ENCODE measurements at places on chromosomes 4 and X.
A peak's percentile ranks its signal among the peaks of the same experiment; 100 is the strongest.

DNA sequence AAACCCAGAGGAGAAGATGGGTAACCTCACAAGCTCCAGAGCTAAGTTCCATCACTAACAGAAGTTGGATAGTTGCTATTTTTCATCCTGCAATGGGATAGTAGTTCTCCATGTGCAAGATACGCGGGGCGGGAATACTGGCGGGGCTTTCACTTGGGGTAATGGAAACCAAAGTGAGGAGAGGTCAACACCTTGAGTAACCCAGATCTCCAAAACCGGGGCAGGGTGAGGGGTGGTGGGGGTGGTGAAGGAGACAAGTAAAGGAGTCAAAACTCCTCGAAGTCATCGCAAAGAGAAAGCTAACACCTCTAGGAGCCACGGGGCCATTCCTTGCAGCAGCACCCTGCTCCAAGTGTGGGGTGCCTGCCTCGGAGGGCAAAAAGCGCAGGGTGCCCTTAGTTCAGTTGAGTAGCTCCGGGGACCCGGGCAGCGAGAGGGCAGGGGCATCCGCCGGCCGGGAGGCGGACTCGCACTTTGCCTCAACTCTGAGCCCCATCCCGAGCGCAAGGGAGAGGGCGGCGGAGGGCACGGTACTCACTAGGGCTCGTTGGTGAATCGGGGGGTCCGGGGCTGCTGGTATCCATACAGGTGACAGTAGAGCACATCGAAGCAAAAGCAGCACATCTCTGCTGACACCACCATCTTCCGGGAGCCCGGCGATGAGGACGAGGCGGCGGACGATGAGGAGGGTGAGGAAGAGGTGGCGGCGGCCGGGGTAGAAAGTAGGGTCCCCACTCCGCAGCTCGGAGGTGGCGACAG lies 645 bp downstream of the AMMECR1 start:
- DNase-seq: peak; percentile 2

GRCh38 chr4:146336410-146336807 lies 122.1 kb downstream of the REELD1 start:
- DNase-seq: peak; percentile 55

GRCh38 chr4:85298037-85298436 lies 176.9 kb upstream of the ARHGAP24 start:
- DNase-seq: peak; percentile 8

- peak; percentile 42 for DNase-seq
Observed at GRCh38 chr4:65805936-65806335, 135.6 kb upstream of the EPHA5 start.

- no peak for DNase-seq
Observed at GRCh38 chrX:111259559-111259958, 10.7 kb downstream of the CAPN6 start.

- DNase-seq: no peak
Observed at GRCh38 chrX:103376118-103376978, at the start of gene BEX3. TSS of gene BEX3 (plus strand) at chrX:103376538. CDS start at chrX:103377522, 984 bp downstream.

GRCh38 chrX:55130481-55130880 lies 41.7 kb downstream of the PAGE2 start:
- no peak for DNase-seq

DNA sequence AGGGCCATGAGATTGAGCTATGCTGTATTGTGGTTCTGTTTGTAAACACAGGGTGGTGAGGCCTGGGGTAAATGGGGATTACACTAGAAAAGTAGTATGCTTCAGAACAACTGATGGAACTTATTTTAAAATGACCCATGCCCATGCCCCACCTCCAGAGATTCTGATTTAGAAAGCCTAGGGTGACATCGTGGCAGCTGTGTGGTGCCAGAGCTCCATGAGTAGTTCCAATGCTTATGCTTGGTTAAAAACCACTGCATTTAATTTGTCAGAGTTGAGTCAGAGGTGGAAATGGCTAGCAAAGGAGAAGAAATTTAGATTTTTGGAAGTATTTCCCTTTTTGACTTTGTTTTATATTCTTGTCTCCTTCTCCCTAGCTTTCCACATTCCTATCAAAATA lies 63.4 kb upstream of the PDE5A start:
- DNase-seq: peak; percentile 12

DNA sequence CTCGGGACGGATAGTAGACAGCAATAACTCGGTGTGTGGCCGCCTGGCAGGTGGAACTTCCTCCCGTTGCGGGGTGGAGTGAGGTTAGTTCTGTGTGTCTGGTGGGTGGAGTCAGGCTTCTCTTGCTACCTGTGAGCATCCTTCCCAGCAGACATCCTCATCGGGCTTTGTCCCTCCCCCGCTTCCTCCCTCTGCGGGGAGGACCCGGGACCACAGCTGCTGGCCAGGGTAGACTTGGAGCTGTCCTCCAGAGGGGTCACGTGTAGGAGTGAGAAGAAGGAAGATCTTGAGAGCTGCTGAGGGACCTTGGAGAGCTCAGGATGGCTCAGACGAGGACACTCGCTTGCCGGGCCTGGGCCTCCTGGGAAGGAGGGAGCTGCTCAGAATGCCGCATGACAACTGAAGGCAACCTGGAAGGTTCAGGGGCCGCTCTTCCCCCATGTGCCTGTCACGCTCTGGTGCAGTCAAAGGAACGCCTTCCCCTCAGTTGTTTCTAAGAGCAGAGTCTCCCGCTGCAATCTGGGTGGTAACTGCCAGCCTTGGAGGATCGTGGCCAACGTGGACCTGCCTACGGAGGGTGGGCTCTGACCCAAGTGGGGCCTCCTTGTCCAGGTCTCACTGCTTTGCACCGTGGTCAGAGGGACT lies 5.7 kb upstream of the MSANTD1 start:
- DNase-seq: no peak

- DNase-seq: no peak
Observed at GRCh38 chr4:76696109-76696508, 201.8 kb downstream of the SOWAHB start.

GRCh38 chr4:139200102-139200501 lies 23.1 kb upstream of the ELF2 start:
- DNase-seq: no peak

GRCh38 chr4:142705820-142706219 lies 140.3 kb downstream of the INPP4B start:
- no peak for DNase-seq

DNA sequence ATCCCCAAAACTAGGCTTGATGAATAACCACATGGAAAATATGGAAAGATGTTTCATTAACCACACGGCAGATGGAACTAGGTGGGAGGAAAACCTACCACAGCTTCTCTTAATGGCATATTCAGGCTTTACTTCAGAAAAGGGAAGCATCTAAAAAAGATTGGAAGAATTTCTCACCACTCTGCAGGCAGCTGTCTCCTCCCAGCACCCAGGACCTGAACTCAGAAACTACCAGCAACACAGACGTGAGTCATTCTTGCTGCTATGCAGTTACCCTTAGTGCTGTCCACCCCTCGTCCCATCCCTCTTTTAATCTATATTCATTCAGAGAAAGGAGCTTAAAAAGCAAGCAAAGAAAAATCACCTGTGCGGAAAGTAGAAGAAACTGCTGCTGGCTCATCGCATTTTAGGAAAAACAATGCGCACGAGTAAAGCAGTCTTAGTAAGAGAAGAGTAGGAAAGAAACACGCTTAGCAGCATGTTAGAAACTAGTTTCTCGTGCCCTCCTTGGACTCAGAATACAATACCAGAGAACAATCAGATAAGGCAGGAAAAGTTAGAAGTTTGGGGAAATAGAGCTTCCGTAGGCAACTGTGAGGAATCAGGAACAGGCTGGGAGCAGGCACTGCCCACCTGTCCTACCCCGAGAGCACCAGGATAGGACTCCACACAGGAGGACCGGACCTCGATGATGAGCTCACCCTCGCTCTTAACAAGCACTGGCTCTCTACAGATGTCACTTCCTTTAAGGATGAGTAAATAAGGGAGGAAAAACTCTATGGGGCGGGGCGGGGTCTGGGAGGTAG lies 48.1 kb upstream of the ENPP6 start:
- DNase-seq: no peak

DNA sequence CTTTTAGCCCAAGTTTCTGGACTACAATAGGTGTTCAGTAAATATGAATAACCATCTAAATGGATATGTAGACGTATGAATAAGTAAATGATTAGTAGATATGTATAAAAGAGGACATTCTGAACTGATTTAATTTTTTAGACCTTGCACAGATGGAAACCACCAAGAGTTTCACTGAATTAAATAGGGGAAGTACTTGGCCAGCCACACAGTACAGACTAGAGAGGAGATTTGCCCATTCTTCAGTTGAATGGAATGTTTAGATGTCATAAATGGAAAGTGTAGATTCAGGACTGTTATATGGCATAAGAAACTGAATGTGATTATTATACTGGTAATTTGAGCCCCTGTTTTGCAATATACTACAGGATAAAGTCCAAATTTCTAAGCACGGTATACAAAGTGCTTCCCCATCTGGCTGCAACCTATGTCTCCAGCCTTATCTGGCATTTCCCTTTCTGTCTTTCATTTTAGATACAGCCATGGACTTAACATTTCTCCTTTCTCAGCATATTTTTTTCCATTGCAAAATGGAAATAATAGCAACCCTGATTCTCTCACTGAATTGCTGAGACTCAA lies 137.8 kb upstream of the HS3ST1 start:
- no peak for DNase-seq

GRCh38 chr4:2848449-2848848 lies 4.8 kb downstream of the ADD1 start:
- peak; percentile 60 for DNase-seq

- DNase-seq: peak; percentile 78
Observed at GRCh38 chr4:90727938-90728337, 600.7 kb downstream of the CCSER1 start.

- no peak for DNase-seq
Observed at GRCh38 chrX:17081511-17081910, 135.1 kb downstream of the REPS2 start.

- no peak for DNase-seq
Observed at GRCh38 chrX:16772460-16772859, 13.8 kb upstream of the TXLNG start.

DNA sequence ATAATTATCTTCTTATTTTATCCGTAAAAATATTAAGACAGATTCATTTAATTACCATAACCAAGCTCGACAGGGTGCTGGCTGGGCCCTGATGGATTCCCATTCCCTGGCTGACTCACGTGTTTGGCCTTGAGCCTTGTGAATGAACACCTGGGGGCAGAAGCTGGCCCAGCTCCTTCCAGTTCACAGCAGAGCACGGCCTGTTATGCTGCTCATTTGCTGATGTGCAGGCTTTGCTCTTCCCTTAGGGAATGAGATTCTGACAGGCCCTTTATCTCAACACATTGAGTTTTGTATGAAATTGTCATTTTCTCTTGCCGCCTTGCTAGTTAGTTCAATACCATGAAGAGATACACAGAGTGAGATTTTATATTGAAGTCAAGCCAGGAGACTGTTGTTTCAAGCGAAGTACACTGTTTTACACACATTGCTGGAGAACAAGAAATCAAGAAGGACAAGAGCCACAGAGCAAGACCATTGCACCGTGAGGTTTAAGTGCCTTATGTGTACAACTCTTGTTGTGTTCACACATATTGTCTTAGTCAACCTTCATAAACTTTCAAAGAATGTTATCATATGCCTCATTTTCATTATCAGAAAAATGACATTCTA lies 1583.3 kb downstream of the STIM2 start:
- DNase-seq: peak; percentile 56

DNA sequence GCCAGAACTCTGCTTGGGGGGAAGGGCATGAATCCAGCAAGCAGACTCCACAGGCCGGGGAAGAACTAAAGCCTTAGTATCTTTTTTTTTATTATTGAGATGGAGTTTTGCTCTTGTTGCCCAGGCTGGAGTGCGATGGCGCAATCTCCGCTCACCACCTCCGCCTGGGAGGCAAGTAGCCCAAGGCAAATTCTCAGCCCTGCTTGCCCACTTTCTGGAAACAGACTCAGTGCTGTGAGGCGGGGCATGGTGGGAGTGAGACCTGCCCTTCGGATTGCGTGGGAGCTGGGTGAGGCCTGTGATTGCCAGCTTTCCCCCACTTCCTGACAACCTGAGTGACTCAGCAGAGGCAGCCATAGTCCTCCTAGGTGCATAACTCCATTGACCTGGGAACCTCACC lies 348.8 kb downstream of the GASK1B start:
- DNase-seq: peak; percentile 14

- peak; percentile 12 for DNase-seq
Observed at GRCh38 chr4:120085705-120086104, 19.1 kb upstream of the MAD2L1 start.

DNA sequence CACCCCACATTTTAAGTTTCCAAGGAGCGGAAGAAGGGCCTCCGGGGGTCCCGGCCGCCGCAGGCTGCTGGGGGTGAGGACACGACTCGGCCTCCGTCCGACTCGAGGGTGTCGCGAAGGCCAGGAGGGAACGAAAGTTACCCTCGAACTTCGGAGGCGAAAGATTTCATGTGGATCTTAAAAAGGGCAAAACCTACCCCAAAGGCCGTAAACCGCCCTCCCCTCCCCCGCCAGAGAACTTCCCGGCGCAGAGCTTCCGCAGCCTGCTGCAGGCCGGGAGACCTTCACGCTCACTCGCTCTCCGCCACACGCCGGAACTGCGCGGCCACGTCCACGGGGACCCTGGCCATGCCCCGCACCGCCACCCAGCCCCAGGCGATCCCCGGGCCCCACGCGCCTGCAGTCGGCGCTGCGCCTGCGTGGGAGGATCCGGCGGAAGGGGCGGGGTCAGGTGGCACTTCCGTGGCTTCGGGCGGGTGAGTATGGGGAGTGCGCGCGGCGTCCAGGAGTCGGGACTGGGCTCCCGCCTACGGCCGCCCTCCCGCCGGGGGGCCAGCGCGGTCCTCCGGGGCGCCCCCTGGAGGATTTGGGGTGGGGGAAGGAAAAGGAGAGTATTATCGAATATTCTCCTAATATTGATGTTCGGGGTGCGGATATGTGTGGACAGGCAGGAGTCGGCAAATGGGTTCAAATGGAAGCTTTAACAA lies at the start of gene MMAA:
MMAA (plus strand) TSS at position 454 of the 707 bp plus-strand sequence. CDS start 19,755 bp downstream, outside the sequence.
- peak; percentile 75 for DNase-seq

DNA sequence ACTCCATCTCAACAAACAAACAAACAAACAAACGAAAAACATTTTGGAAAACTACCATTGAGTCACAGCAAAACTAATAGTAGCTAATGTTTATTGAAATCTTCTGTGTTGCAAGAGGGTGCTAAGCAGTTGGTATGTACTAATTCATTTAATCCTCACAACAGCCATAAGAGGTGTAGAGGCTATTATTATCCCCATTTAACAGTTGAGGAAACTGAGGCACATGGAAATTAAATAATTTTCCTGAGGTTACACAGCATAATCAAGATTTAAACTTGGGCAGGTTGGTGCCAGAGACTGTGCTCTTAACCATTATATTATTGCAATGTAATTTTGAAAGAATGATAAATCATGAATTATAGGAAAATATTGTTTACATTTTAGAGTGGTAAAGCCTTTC lies 17.5 kb upstream of the RHOH start:
- DNase-seq: no peak

GRCh38 chr4:38320343-38320695 lies 343.7 kb upstream of the KLF3 start:
- DNase-seq: no peak
